ENCODE measurements at places on chromosomes 3 and 15.

GRCh38 chr3:156751461-156752025 is 74.6 kb upstream of the LEKR1 start:
- peak; percentile 75 for DNase-seq

DNA sequence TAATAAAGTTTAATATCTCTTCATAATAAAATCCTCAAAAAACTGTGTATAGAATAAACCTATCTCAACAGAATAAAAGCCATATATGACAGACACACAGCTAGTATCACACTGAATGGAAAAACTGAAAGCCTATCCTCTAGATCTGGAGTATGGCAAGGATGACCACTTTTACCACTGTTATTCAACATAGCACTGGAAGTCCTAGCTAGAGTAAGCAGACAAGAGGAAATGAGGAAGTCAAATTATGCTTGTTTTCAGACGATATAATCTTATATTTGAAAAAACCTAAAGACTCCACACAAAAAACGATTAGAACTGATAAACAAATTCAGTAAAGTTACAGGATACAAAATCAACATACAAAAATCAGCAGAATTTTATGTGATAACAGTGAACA is 57.4 kb upstream of the DIPK2A start:
- DNase-seq: no peak

DNA sequence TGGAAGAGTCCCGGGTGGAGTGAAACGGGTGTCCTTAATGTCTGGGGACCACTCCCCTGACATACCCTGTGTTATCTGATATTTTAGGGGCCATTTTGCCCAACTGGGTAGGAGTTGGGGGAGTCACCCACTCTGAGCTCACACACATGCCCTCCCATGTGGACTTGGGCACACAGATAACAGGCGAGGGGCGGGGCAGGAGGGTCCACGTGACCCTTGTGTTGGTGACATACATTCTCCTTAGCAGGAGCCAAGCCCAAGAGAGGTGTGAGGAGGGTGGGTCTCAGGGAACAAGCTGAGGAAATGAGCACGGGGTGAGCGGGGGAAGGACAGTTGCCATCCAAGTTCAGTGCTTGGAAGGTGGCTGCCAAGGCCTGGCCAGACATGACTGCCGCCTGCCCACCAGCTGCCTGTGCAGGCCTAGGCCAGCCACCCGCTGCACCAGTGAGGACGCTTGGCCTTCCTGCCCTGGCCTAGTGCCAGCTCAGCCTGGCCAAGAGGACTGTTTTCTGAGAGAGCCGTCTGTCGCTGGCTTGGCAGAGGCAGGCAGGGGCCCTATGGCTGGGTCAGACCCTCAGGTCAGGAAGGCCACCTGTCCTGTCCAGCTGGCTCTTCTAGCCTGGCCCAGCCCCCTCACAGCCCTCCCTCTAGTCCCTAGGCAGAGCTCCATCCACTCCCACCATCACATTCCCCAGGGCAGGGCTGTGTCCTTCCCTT is 31.3 kb upstream of the TMEM115 start:
- DNase-seq: no peak

GRCh38 chr3:14503033-14503705 is 37.0 kb downstream of the GRIP2 start:
- no peak for DNase-seq

- no peak for DNase-seq
Observed at GRCh38 chr15:79185199-79185598, 94.6 kb upstream of the RASGRF1 start.

DNA sequence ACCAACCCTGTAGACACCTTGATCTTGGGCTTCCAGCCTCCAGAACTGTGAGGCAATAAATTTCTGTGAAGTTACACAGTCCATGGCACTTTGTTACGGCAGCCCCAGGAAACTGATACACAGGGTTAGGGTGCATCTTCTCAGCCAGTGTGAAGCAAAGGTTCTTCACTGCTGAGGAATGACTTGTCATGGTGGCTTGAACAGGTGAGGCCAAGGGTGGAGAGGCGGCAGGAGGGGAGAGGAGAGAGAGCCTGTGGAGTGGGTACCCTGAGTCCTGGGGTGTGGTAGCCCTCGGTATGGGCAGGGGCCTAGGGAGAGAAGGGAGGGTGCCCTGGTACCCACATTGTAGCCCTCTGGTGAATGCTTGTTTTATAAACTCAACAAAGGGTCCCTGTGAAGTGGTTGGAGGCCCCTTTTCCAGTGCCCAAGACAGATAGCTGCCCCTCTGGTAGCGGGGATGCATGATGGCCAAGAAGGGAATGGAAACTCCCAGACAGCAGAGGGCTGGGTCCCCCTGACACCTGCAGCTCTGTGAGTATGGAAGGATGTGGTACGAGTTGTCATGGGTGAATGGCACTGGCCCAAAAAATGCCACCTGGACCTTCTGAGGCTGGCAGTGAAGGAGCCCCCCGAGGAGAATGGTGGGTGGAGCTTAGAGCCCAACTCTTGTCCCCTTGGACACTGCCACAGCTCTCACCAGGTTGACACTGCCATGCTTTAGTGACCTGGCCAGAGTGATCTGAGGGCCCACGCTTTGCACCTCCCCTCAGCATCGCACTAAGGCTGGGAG is 49.6 kb downstream of the SPSB4 start:
- DNase-seq: no peak

GRCh38 chr15:100200287-100200880 is 141.4 kb downstream of the ADAMTS17 start:
- DNase-seq: no peak

DNA sequence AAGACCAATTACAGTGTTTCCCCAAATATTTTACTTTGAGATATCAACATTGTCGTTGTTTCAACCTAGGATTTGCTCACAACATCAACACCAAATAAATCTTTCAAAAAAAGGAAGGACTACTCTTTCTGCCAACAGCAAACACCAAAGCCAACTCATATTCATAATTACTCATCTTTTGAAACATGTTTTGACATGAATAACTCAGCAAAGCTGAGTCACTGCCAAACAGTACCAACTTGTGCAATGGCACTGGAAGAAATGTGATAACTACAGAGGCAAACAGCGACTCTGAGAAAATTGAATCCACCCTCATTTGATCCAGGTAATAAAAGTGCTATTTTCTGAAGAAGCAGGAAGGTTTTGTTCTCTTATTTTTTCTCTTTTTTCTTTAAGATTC is 67.2 kb downstream of the PEX5L start:
- DNase-seq: no peak

DNA sequence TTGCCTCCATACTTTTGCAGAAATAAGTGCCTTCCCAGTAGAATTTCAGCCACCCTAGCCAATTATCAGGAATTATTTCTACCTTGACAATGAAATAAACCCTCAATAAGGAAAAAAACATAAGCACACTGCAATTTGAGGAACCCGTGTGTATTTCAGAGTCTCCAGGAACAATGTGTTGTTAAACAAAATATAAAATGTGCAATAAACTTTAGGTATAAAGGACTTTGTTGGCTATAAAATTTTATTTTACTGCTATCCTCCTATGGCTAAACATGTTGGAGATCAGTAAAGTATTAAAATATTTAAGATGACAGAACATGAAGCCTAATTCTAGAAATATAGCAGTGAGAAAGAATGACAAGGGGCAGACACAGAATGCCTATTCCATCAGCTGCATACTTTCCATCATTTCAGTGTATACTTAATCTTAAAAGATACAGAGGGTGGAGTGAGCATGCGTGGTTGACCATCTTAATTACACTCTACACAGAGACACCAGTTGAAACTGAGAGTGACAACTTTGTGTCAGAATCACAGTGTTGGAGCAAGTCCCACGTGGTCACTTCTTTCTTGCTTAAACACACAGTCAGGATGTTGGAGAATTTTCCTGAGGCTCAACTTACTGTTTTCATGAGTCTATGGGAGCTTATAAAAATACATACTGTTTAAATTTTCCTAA is 79.0 kb upstream of the SUCLG2 start:
- no peak for DNase-seq

GRCh38 chr3:99805160-99805559 is 12.5 kb upstream of the CMSS1 start:
- DNase-seq: no peak

- no peak for DNase-seq
Observed at GRCh38 chr3:39295184-39295775, 15.4 kb upstream of the CX3CR1 start.

- no peak for DNase-seq
Observed at GRCh38 chr15:54208786-54209185, 230.5 kb downstream of the UNC13C start.

- DNase-seq: no peak
Observed at GRCh38 chr15:70466305-70466704, 297.1 kb downstream of the UACA start.

GRCh38 chr3:187830181-187830580 is 84.9 kb upstream of the BCL6 start:
- no peak for DNase-seq

GRCh38 chr3:58628823-58629562 is 37.6 kb downstream of the FAM3D start:
- DNase-seq: peak; percentile 72

DNA sequence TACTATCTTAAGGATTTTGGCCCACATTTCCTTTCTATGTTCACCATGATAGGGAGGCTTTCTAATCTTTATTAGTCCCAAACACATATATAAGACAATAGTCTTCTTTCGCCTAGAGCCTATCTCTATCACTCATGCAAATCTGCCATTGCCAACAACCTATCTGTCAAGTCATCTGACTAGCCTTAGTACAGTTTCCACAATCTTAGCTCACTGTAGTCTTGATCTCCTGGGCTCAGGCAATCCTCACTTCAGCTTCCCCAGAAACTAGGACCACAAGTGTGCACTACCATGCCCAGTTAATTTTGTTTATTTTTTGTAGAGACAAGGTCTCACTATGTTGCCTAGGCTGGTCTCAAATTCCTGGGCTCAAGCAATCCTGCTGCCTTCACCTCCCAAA is 6.9 kb downstream of the TMEM39A start:
- DNase-seq: no peak

- DNase-seq: no peak
Observed at GRCh38 chr15:56244811-56245576, 1.3 kb upstream of the RFX7 start.

GRCh38 chr15:31320022-31320421 is 6.6 kb upstream of the KLF13 start:
- DNase-seq: no peak

DNA sequence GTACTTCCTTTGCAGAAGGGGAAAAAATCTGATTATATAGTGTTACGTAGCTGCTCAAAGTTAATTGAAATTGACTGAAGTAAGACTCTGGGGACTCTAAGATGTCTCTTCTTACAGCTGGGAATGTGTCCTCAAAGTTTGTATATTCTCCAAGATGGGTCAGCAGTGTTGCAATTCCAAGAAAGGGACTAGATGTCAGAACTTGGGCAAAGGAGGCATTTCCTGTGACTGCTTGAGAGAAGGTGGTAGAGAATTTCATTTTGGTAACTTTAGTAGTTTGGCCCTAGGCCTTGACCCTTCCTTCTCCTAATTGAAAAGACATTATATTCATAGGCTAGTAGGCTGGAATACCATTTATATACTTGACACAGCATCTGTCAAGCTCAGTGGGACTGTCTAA is 33.9 kb downstream of the PTPRG start:
- no peak for DNase-seq

DNA sequence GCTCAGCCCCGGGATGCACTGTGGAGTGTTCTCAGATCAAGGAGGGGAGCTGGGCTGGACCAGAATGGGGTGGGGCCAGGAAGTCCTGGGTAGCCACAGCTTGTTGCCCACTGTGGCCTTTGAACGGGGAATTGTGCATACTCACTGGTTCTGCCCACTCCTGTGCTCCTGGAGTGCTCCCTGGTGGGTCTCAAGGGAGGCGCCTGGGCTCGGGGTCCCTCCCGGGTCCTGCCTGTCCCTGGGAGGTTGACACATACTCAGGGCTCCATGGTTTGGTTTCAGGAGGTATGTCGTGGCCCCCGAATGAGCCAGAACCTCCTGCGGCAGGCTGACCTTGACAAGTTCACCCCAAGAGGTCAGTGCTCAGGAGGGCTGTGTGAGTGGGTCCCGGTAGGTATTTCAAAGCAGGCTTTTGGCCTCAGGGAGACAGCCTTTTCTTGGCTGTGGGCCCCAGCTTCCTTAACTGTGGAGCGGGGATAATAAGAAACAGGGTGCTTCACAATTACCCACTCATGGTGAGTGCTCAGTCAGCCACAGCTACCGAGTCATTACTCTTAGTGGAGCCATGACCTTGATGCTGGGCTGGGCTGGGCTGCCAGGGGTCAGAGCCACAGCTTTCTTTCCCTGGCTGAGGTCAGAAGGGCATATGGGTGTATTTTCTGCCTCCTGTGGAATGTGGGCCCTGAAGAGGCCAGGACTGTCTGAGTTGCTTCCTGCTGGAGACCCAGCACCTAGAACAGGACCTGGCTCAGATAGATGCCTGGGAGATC is 7.6 kb downstream of the DNAH1 start:
- no peak for DNase-seq

- no peak for DNase-seq
Observed at GRCh38 chr3:60579734-60580133, 671.5 kb downstream of the FHIT start.

DNA sequence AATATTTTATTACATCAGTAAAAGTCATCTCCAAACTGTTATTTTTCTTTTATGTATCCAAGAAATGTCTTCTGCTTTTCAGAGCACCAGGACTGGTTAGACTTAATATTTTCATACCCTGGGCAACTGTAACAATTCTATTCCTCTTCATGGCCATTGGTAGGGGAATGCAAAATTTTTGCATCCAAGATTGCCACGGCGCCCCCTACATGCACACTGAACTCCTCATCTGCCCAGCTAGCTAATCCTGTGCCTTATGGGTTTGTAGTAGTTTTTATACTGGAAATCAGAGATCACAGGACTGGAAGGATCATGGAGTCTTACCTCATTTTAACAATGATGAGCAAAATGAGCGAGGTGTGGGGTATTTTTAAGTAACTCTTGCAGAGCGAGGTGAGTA is 74.2 kb downstream of the CRTC3 start:
- DNase-seq: no peak

GRCh38 chr15:37586011-37586583 is 348.3 kb upstream of the TMCO5A start:
- DNase-seq: no peak

GRCh38 chr15:60993008-60993407 is 236.1 kb downstream of the RORA start:
- DNase-seq: no peak

- no peak for DNase-seq
Observed at GRCh38 chr15:85910834-85911233, 116.1 kb upstream of the KLHL25 start.

DNA sequence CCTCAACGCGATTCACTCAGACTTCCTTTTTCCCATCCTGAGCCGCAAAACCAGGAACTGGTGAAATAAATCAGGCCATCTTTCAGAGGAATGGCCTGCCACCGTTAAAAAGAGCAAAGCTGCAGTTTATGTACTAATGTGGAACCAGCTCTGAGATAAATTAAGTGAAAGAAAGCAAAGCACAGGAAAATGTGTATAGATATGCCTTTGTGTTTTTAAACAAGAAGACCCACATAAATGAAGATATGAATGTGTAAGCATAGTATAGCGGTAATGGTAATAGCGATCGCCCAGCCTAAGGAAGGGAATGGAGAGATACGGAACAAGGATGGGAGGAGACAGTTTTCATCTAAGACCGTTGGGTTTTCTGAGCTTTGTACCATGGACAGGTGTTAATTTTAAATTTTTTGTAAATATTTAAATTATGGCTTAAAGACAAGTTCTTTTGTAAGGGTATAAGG is 30.8 kb upstream of the RPN1 start:
- no peak for DNase-seq
